Left colon (tissue), 2 donors: ENCODE measurements at places on chromosomes 6 and 20. TPM values are rescaled to one million over a fixed set of nuclear protein-coding genes. Genes with fewer than 3 reads are reported as not detected.
A peak's percentile ranks its signal among the peaks of the same experiment; 100 is the strongest.

The RRAGD gene
- total RNA-seq, result 1.4 TPM

GRCh38 chr6:3159805-3160781 lies 2.7 kb upstream of the TUBB2A start:
- peak; percentile 81 for DNase-seq

GRCh38 chr6:166173281-166173951 lies 5.8 kb upstream of the TBXT start:
- no peak for DNase-seq

The OR2H2 gene
- total RNA-seq, result not detected
